ENCODE measurements at places on chromosomes 6 and 20.

DNA sequence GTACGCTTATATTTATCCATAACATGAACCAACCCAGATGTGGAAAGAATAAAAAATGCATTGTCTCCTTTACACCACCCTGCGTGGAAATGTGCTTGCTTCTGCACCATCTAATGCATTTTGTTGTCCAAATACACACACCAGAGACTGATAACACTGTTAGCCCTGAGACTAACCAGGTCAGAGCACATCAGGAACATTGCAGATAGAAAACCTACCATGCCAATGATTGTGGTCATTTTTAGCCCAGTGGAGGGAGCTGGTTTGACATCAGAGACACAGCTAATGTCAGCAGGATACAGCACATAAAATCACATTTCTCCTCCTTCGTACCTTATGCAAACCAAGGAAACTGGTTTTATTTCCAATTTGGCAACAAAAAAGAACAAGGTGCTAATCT lies 528.7 kb downstream of the DOK5 start:
- no peak for DNase-seq

DNA sequence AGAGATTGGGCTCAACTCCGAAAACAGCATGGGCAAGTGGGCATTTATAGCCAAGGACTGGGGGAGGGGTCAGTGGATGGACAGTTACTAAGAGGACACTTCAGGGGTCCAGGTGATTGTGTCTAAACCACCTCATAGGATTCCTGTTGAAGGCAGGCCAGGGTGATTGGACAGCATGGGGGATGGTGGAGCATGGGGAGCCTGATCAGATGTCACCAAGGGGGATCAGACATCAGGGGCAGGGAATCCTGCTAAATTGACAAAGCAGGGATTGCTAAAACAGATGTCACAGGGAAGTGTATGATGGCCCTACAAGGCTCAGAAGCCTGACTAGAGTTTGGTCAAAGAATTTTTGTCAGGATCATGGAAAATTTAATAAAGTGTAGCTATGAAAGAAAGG lies 2.4 kb upstream of the PYGB start:
- DNase-seq, result no peak

DNA sequence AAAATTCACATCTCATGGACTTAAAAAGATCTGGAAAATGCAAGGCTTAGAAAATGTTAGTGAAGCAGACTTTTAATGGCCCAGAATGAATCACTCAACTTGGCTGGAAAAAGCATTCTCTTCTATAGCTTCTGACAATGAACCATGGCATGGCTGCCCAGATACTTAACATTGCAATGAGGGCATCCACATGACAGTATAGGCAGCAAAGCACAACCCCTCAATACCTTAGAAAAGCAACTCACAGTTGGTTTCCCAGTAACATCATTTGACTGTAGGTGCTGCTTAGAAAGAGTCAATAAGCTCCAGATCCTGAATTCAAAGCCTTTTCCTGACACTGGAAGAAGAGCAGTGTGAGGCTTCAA lies 155.8 kb downstream of the EYA4 start:
- DNase-seq, result peak; percentile 5

DNA sequence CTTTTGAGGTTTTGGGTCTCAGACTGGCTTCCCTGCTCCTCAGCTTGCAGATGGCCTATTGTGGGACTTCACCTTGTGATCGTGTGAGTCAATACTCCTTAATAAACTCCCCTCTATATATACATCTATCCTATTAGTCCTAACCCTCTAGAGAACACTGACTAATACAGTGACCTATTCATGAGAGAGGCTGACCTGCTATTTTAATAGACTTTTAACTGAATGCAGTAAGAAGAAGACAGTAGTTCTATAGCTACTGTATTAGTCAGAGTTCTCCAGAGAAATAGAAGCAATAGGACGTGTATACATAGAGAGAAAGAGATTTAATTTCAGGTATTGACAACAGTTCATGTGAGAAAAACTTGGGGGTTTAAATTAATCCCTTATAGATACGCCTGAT lies 53.3 kb upstream of the SMLR1 start:
- DNase-seq, result no peak

GRCh38 chr6:13515912-13516311 lies 28.5 kb upstream of the GFOD1 start:
- no peak for DNase-seq

GRCh38 chr20:10625641-10626040 lies 48.2 kb downstream of the JAG1 start:
- no peak for DNase-seq

DNA sequence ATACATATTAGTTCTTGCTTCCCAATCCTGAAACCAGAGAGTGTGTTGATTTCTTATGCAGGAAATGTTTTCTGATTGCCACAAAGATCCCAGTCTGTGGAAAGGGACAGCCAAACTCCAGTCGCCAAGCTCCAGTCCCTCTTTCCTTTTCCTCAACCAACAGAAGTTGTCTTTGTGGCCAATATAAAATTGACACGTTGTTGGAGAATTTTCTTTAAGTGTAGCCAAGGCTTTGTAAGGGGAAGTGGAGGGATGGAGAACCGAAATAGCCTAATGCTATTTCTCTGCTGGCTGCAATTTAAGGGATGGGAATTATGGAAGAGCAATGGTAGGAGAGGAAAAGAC lies 5.4 kb downstream of the ADGRB3 start:
- no peak for DNase-seq

DNA sequence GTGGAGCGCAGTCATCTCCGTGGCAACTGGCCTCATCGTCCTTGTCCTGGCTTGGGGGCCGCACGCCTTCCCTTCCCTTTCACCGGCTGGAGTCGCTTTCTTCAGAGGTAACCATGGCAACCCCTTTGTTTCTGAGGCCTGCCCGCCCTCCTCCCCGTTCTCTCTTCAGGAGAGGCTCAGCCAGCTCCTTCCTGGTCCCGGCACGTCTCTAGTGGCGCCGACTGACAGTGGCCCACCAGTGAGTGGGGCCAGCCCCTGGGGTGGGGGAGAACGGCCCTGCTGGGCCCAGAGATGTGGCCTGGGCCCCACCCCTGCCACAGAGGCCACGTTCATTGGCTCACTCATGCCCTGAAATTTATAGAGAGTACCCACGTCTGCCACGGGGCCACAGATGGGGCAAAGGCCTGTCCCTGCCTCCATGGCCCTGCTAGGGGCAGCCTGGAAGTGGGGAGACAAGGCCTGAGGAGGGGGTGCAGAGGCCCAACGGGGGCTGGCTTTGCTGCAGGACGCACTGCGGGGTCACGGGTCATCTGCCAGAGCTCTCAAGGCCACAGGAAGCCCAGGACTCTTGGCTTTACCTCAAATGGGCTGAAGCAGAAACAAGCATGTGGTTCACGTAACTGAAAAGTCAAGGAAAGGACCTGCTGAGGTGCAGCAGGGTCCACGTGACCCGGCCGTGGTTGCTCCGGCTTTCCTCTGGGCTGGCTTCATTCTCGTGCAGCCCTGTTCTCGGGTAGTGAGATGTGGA lies 1.4 kb upstream of the OSBPL2 start:
- DNase-seq, result no peak

DNA sequence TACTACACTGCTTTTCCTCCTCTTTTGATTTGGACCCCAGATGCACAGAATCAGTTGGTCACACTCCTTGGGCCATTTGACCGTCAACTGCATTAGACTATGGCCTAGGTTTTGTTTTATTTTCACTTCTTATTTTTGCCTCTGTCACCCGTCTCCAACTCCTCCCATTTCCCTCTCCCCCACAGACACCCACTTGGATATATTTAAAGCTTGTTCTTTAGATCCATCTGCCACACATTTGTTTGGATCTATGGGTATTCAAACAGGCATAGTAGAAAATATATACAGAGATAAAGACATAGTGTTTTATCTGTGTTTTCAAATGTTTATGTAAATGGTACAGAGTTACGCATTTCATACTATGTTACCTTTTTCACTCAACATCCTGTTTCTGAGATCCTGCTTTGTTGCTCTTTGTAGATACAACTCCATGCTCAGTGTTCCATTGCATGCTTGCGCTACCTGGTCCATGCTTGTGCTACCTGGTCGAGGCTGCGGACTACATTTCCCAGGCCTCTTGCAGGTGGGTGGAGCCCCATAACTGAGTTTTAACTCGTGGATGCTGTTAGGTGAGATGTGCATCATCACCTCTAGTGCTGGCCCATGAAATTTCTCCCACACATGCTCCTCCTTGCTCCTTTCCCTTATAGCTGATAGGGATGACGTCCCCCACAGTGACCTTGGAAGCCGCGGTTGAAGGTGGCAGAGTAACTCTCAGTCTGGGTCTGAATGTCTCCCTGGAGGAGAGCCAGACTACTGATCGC lies 11.5 kb upstream of the PREX1 start:
- no peak for DNase-seq

DNA sequence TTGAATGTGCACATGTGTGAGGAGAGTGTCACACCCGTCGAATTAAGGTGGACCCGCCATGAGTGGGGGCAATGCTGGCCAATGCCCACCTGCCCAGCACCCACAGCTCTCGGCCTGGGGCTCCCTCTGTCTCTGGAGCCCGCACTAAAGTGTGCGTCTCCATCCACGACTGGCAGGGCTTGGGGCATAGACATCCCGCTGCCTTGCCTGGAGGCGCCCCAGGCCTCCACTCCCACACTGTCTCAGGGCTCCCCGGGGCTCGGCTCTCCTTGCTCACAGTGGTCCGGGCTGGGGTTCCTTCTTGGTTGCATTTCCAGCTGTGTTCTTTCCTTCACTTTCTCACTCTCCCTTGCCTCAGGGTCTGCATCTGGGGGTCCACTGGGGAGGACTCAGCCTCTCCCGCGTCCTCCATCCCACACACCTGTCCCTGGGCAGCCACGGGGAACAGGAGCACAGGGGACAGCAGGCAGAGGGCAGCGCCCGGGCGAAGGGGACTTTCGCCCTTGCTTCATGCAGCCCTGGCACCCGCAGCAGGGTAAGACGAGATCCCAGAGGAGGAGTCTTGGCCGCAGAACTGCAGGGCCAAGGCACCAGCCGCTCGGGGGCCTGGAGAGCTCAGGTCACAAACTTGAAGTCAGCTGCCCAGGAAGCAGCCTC lies 20.1 kb upstream of the MRGBP start:
- DNase-seq, result no peak

- DNase-seq, result no peak
These were observed at the start of gene SIRPB2 for GRCh38 chr20:1491281-1491840. TSS of gene SIRPB2 (minus strand) at chr20:1491420. CDS start at chr20:1491359, 61 bp downstream.

Measured in fibroblast of gingiva (primary cell).